ENCODE measurements at places on chromosomes 2 and 18.

- no peak for DNase-seq
Measured at GRCh38 chr2:8107621-8108378, 574.1 kb upstream of the ID2 start.

DNA sequence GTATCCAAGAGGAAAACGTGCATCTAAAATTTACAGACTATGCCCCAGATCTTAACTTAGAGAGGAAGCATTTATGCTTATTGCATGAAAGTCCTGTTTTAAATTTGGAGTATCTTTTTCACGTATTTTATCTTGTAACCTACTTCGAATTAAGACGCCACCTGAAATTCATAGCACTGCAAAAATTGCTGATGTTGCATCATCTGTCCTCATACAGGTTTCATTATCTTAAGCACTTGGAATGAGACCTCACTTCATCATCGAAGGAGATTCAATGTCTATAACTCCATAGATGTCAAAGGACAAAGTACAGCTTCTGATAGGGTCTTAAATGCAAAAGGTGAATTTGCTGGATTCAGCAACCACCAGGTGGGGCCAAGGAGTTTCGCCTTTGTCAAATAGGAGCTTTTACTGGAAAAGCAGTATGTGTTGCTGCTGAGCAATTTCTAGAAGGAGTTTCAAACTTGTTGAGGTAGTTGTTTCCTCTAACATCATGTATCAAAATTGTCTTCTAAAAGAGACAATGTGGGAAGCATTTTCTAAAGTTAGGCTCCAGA lies 106.4 kb upstream of the CCDC85A start:
- DNase-seq: peak; percentile 9

GRCh38 chr2:63029058-63029457 lies 21.6 kb upstream of the OTX1 start:
- DNase-seq: no peak

GRCh38 chr18:38025433-38026038 lies 459.9 kb upstream of the CELF4 start:
- DNase-seq: peak; percentile 24

DNA sequence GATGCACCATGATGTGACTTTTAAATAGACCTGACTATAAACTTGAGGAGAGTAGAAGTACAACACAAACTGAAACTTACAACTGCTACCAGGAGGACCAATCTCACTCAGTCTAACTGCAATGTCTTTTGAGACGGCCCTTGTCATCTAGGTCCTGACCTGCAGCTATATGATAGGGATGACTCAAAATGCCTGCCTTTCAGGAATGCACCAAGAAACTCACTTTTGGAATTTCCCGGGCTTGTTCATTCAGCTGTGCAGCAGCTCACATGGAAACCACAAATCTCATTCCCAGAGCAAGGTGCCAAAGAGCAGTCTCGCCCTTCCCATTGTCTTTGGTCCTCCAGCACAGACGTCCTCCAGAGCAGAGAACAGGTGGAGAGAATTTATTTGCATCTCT lies 113.7 kb downstream of the SPOPL start:
- DNase-seq: peak; percentile 38

- DNase-seq: no peak
Measured at GRCh38 chr2:233451950-233452349, 97.7 kb downstream of the DGKD start.

DNA sequence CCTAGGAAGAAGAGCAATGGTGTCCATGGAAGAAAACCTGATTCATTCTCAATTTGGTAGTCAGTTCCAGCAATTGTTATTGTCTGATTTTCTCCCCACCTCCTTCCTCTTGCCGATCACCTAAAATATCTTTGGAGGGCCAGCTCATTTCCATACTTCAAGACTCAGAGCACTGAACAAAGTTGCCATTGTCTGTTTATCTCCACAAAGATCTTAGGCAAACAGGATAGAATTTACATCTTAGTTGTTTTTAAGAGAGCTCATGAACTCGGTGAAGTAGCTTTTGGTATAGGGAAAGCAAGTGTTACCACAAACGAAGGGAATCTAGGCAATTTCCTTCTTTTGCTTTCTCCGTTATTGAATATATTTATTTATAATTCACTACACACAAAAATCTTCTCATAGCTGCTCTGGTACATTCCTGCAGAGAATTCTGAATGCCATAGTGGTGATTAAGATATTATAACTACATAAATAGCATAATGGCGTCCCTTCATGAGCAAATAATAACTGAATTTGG lies 41.5 kb upstream of the CHST9 start:
- DNase-seq: no peak

GRCh38 chr18:79077181-79077580 lies 8.0 kb downstream of the ATP9B start:
- DNase-seq: no peak

DNA sequence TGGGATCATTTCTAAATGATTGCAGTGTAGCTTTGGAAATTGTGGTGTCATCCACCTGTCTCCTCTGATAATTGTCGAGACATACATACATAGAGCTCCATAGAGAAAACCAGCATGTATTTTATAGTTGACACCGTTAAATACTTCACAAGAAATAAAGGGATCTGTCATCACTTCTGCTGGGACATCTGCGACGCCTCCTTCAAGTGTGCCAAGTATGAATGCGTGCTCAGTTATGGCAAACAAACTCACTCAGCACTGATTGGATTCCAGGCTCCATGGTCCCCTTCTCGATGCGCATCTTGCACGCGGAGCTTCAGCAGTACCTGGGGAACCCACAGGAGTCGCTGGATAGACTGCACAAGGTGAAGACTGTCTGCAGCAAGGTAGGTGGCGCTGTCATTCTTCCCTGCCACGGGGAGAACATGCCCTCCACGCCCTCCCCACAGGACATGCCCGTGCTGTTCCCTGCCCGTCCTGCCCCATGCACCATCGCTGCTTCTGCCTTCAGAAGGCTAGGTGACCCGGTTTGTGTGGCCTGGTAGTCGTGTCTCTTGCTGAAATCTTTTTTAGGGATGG lies 64.1 kb downstream of the TRAPPC12 start:
- DNase-seq: no peak

GRCh38 chr18:13323186-13323585 lies 104.6 kb downstream of the LDLRAD4 start:
- DNase-seq: no peak

DNA sequence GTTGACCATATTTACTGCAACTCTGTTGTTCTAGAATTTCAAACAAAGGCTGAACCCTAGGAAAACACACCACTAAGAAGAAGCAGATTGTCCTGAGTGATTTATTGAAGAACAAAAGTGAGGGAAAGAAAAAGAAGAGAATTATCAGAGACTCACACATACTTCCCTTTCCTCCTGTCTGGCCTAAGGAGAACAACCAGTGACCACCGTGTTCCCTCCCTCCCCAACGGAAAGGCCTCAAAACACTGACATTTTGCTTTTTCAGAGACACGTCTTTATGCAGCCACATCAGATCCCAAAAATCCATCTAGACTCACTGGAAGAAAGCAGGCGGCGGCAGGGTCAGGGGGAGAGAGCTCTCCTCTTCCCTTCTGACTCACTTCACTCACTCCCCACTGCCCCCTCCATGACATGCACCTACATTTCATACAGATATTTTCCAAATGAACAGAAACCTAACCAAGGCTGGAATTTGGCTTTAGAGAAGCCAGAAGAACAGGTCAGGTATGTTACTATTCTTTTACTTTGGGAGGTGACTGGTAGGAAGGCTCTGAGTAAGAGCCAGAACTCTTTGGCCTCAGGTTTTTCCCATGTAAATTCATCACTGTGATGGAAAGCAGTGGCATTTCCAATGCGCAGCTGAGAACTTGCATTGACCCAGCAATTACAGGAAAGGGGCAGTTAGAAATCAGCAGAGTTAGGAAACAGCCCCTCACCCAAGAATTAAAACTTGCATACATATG lies 169.9 kb downstream of the BCL11A start:
- DNase-seq: no peak

DNA sequence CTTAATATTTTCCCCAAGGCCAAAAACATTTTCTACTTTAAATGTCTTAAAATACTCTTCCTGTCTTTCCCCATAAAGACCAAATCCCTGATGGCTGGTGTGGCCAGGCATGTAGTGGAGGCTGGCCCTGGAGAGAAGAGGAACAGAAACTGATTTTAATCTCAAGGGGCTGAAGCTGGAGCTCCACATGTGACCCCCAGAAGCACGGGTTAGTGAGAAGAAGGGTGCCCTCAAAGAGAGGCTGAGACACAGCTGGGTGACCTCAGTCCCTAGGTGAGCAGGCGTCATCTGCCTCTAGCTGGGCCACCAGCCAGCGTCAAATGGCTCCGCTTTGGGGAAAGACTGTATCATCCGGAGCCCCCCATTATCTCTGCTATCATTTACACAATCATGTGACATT lies 19.3 kb upstream of the TMEM18 start:
- DNase-seq: no peak

- DNase-seq: peak; percentile 28
Measured at GRCh38 chr2:219947575-219947974, 320.1 kb downstream of the SLC4A3 start.

- DNase-seq: no peak
Measured at GRCh38 chr2:9410108-9410507, 13.2 kb downstream of the ITGB1BP1 start.

DNA sequence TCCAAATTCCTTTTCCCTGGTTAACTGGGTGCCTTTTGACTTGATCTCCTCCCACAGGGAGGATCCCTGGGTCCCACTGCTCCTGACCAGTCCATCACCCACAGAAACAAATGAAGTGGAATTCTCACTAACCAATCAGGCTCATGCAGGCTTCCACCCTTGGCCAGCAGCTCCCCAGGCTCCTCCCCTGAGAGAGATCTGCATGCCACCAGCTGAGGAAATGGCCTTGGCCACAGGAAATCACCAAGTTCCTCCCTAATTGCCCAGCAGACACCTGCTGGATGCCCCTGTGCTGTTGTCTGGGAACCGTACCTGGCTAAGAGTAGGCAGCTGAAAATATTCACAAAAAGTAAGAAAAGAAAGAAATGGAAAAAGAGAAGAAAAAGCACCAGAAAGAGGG lies 207.4 kb downstream of the NCK2 start:
- no peak for DNase-seq

- DNase-seq: no peak
Measured at GRCh38 chr2:149536649-149537048, 50.9 kb downstream of the MMADHC start.

DNA sequence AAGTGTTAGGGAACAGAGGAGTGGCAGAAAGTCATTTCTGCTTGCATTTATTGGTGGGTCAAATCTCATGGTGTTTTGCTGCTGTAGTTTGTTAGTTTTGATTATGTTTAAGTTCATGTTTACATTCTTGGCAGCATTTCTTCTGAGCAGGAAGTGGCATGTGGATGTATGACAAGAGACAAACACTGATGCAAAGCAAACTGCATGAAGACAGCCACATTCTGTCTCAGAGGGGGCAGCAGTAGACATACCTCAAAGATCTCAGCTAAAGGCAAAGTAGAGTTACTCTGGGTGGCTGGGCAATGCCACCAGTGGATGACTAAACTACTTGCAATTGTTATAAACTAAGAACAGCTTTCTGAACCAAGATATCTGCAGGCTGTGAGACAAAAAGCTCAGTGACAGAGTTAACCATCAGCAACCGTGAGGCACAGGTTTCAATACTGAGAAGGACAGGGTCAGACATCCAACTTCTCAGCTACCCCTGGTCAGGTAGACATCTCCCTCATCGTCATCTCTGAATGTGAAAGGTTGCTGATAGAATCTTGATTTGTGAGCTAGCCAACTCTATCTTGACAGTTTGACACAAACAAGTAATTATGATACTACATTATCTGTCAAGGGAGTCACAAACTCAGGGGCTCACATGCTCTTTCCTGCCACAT lies 16.4 kb downstream of the GALNT3 start:
- DNase-seq: no peak
